Right atrium auricular region (tissue), 2 donors: ENCODE measurements at places on chromosomes 5 and 9. TPM values are rescaled to one million over a fixed set of nuclear protein-coding genes. Genes with fewer than 3 reads are reported as not detected.

DNA sequence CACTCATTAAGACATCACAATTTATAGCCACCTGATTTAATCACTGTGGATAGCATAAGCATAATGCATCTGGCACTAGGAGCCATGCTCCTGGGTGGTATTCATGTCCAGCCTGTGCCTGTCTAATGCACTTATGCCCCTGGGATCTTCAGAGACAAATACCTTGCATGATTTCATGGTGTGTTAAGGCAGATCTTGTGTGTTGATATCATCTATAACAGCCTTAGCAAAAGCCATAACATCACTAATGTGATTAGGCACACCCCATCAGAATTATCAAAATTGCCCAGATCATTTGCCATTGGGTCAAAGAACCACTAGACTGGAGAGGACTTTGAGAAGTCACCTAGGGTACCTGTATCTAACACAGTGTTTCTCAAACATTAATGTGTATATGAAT lies 43.7 kb upstream of the SELENOP start:
- DNase-seq = no peak

WNT8A gene
- total RNA-seq = not detected

SCGB3A2 gene
- total RNA-seq = not detected

TRPM6 gene
- 0.19 TPM for total RNA-seq

DNA sequence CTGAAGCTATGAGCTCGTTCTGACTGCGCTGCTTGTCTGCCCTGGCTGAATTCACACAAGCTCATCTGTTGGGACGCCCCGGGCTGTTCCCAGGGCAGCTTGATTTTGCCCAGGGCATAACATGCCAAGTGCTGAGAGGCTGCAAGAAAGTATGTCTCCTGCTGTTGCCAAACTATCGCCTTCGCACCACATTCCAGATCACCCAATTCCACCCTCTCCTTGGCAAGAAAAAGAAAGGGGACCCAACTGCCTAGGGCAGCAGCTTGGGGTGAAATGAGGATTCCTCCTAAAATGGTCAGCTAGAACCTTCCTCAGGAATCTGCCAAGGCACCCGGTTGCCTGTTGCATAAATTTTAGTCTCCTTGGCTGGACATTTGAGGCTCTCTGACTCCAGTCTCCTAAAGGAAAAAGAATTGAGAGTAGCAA lies 21.2 kb downstream of the COL15A1 start:
- no peak for DNase-seq

DNA sequence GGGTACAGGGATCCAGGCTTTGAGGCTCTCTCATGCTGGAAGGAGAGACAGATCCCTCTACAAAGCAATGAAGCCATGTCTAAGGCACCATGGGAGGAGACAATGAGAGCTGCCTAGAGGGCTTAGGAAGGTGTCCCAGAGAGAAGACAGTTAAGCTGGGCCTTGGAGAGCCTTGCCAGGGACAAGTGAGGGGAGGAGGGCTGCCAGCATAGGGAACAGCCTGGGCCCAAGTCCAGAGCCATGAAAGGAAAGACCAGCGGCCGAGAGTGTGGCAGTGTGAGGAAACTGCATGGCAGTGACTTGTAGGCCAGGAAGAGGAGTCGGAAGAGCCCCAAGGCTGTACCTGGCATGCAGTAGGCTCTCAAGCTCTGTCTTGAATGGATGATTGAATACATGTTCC lies 88.5 kb downstream of the PSD2 start:
- no peak for DNase-seq

ERAP2 gene
- 5.5 TPM for total RNA-seq

DNA sequence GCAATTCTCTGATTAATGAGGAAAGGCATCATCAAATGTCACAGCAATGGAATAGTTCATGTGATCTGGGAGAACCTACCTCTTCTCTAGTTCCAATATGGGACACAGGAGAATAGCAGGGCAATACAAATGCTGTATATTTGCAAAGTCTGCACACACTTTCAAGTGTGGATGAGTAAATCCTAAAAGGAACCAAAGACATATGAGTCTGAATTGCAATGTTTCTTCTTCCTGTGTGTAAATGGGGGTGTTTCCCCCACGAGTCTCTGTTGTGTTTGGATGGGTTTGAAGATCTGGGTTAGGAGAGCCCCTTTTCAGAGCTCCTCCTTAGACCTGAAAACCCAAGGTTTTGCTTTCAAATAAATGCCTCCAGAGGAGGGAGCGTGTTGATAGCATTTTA lies 26.9 kb downstream of the SLC46A2 start:
- DNase-seq = no peak

DNA sequence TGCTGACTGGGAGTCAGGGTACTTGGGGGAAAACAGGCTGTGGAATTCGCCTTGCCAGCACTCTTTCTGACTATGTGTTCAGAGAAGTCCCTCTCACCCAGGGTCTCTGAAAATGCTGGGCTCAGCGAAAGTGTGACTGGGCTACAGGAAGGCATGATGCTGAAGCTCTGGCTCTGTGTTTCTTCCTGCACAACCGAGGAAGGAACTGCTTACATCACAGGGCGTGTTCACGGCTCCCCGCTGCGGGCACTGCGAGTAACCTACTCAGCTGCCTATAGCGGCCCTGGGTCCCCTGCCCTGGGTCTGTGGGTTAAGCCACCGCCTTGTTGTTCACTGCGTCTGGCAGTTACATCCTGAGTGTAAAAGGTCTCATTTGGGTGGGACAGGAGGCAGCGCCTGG lies 222.4 kb upstream of the IRX4 start:
- DNase-seq = no peak

DNA sequence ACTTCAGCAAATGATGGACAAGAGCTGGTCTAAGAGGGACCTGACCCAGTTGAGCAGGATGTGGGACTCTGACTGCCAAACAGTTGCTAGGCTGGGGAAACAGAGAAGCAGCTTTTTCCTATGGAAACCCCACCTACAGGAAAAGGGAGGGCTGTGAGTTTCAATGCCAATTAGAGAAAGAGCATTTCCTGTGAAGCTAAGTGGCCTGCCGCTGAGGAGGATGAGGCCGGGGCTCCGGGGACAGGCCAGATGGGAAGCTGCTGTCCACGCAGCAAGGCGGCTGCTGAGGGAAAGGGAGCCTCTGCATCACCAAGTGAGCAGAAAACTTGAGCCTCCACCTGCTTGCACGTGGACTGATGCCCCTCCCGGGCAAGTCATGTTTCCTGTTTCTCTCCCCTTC lies at the start of gene PCDH12:
TSS of gene PCDH12 (minus strand) at position 90 of the 400 bp plus-strand sequence. CDS start 351 bp downstream, outside the sequence.
- DNase-seq = peak; percentile 70

DNA sequence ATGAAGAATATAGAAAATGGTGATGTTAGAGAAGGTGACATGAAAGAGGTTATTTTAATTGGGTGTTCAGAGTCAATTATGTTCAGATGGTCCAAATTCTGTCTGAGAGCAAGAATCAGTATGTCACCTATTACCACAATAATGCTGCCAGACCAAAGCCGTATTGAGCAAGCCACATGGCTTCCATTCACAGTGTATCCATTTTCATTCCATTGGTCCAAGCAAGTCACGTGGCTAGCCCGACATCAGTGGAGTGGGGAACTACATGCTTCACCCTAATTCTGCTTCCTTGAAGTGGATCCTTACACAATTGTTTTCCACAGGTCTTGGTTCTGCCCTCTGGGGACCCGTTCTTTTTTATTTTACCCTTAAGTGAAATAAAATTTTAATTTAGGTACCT lies 413.5 kb downstream of the EBF1 start:
- no peak for DNase-seq

GRCh38 chr5:138141734-138142133 lies 2.5 kb upstream of the NME5 start:
- no peak for DNase-seq

PCDHB15 gene
- 5.3 TPM for total RNA-seq

GRCh38 chr5:72125941-72126620 lies 18.8 kb downstream of the MAP1B start:
- DNase-seq = no peak

DNA sequence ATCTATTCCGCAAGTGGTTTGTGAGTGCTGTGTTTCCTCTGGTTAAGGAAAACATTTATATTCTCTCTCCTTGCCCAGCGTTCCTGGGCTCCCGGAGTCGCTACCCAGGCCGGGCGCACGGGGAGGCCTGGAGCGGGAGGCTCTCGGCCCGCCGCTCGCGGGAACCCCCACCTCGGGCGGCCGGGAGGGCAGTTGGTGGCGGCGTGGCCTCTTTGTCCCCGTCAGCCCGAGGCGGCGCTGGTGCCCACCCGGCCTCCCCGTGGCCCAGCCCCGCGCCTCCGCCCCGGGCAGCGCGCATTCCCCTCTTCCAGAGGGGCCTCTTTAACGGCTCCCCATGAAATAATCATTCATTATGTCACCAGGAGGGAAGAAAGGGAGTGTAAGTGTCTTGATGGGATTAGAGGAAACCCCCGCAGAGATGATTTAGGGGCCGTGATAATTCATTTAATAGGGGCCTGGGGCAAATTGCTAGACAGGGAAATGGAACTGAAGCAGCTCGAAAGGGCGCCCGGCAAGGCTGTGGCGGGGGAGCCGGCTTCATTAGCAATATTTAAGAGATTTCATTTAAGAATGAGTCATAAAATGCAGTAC lies 181.9 kb upstream of the TBCA start:
- no peak for DNase-seq

DNA sequence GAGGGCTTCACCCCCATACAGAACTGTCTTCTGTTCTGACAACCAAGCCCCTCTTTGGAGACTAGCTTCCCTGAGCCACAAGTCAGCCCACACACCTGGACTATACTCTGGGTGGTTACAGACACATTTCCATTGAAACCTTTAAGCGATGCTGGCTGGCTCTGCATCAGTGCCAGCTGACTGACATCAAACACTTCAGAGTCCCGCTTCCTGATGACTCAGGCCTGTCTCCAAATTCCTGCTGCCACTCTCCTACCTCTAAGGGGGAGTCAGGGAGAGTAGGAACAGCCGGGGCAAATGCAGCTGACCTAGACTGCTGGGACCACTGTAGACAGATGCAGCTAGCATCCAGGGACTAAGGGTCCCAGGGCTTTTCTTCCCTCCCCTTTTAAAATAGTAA lies 59.4 kb downstream of the SIL1 start:
- DNase-seq = no peak

TMEFF1 gene
- total RNA-seq = not detected

FOXD4L5 gene
- not detected for total RNA-seq

- no peak for DNase-seq
Measured at GRCh38 chr5:158611581-158611980, 488.1 kb downstream of the EBF1 start.

TMEM174 gene
- not detected for total RNA-seq

TERT gene
- not detected for total RNA-seq

BTNL9 gene
- total RNA-seq = 23.5 TPM

DNA sequence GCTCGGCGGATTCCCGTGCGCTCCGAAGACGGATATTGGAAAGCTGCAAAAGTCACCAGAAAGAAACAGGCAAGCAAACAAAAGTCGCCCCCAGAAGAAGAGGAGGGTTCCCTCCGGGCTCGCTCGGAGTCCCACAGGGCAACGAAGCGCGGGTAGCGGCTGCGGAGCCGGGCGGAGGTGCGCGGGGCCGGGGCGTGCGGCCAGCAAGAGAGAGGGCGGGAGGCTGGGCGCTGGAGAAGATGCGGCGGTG lies at the start of gene FBN2:
TSS of gene FBN2 (minus strand) at position 246 of the 250 bp plus-strand sequence. CDS start 642 bp downstream, outside the sequence.
- no peak for DNase-seq

CARD9 gene
- 1.1 TPM for total RNA-seq

- DNase-seq = no peak
Measured at GRCh38 chr5:83118471-83118870, 41.1 kb downstream of the XRCC4 start.

DNA sequence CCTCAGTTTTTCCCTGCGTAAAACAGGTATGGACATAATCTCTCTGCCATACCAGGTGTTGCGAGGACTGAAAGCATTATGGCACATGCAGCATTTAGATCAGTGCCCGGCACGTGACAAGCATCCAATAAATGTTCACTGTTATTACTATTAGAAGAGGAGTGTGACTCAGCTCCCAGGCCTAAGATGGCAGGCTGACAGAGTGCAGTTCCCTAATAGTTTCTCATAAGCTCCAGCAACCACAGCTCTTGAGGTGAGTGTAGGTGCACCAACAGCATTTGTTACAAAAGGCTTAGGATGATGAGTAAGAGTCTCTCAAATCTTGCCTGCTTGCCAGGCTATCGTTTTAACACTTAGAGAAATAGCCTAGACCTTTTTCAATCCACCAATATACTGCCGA lies 28.9 kb upstream of the GLIS3 start:
- no peak for DNase-seq

SLIT3 gene
- total RNA-seq = 66.1 TPM

PCDHA1 gene
- not detected for total RNA-seq

GABRA6 gene
- total RNA-seq = not detected
